ENCODE measurements at places on chromosomes 2 and 18. TPM values are rescaled to one million over a fixed set of nuclear protein-coding genes. Genes with fewer than 3 reads are reported as not detected.

KIAA2012 gene
- total RNA-seq: 1.4 TPM

CCDC85A gene
- 11.6 TPM for total RNA-seq

CXCR4 gene
- total RNA-seq: 71.2 TPM

CDH7 gene
- total RNA-seq: not detected

IL1RN gene
- total RNA-seq: 2.0 TPM

TMEM247 gene
- not detected for total RNA-seq

DUSP19 gene
- 1.00 TPM for total RNA-seq

GRCh38 chr18:24915547-24915946 is 436.4 kb downstream of the ZNF521 start:
- no peak for DNase-seq

- peak; percentile 68 for DNase-seq
Measured at GRCh38 chr2:160994141-160995002, 165.9 kb upstream of the TANK start.

DNA sequence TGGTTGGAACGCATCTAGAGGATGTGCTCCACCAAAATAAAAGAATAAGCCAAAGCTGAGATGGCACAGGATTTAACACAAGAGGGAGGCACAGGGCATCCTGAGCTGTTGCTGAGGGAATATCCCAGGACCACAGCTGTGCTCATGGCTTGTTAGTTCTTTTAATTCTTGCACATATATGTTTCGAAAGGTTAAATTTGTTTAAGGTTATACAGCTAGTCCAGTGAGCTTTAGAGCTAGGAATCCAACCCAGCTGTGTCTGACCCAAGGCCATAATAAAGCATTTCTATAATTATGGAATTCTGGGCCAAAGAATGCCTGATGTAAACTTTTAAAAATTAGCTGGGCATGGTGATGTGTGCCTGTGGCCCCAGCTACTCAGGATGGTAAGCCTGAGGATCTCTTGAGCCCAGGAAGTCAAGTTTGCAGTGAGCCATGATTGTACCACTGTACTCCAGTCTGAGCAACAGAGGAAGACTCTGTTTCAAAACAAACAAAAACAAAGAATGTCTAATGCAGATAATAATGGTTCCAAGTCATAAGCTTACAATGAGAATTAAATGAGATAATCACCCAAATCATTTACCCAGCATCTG is 66.4 kb upstream of the CCBE1 start:
- DNase-seq: no peak

DNA sequence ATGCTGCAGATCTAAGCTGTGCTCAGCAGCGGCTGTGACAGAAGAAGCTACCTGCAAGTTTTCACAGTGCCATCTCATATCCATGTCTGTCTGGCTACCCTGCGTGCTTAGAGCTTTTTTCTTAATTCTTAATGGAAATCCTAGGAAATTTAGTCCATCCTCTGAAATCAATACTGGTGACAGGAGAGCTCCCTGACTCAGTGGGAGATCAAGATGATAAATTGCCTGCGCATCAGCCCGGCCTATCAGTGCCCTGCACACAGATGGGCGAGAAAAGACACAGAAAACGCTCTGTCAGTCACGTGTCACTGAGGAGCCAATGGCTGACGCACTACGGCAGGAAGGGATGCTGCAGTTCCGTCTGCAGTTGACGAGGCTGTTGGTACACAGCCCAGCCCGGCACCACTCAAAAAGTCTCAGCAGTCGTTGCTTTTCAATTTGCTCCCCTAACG is 819.6 kb upstream of the FSHR start:
- peak; percentile 47 for DNase-seq

GRCh38 chr2:73053316-73054114 is 18.0 kb downstream of the SFXN5 start:
- no peak for DNase-seq

DNA sequence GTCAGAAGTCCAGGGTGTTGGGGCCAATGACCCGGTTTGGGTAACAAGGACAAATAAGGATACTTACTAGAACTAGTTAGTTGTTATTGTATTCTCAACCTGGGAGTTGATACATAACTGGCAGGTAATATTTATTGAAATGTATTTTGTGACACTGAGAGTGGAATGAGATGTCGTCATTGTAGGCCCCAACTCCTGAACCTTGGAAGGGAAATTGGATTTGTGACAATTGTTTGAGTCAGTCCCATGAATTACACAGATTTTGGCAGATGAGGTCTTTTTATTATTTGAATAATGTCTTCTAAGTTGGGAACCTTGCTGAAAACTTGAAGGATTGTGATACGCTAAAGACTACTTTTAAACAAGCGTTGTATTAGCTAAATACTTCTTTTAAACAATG is 5.1 kb downstream of the TIMM21 start:
- no peak for DNase-seq

GRCh38 chr18:39318008-39318407 is 1752.4 kb upstream of the CELF4 start:
- no peak for DNase-seq

DNA sequence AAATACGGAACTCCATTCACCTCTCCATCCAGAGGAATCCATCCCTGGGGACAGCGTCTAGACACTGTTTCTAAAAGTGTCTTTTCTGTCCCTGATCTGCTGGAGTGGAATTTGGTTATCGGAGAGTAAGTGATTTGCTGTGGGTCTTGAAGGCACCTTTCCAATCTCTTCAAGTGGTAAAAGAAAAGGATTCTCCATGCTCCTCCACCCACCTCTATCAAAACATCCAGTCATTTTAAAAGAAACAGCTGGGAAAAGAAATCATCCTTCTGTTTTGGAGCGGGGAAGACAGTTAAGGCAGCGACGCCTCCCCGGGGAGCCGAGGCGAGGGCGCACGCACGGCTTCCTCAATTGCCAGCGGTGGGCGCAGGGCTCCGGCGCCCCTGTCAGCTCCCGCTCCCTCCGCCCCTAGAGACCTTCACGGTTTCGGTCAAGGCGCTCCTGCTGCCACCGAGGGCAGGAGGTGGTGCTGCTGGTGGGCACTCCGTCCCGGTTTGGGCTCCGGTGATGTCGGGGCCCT is 547 bp downstream of the SLC35F5 start:
- no peak for DNase-seq

DNA sequence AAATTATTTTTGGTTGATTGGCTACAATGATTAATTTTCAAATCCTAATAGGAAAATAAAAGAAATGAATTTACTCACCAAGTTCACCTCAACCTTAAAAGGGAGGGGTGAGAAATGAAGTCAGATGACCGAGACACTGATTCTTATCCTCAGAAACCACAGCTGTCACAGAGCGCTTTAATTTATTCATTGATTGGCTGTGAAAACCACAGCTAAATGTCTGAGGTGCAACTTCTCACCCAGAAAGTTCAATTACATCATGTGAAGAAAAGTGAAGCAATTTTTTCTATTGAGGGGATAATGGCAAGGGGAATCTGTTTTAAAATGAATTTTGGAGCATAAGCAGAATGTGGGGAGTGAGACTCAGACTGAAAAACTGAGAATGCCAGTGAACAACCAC is 128.4 kb downstream of the RNF152 start:
- no peak for DNase-seq

GRCh38 chr18:32634876-32635431 is 137.9 kb downstream of the KLHL14 start:
- DNase-seq: no peak

DNA sequence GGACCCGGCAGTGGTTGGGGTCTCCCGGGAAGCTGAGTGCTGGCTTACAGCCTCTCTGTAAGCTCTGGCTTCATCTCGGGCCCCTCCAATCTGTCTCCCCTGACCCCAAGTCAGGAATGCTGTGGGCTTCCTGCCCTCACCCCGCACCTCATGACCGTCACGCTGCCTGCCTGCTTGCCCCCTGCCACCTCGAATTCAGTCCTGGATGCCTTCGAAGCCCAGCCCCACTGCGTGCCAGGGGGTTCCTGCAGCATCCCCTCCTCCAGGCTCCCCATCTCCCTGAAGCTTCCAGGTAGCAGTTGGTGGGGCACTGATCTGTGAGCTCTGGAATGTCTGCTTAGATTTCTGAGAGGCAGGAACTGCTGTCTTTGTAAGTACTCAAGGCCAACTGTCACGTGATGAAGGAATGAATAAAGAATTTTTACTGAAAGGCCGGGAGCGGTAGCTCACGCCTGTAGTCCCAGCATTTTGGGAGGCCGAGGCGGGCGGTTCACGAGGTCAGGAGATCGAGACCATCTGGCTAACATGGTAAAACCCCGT is 6.5 kb downstream of the CLHC1 start:
- DNase-seq: peak; percentile 31

- peak; percentile 44 for DNase-seq
Measured at GRCh38 chr2:64383016-64383591, 70.9 kb upstream of the LGALSL start.

DNA sequence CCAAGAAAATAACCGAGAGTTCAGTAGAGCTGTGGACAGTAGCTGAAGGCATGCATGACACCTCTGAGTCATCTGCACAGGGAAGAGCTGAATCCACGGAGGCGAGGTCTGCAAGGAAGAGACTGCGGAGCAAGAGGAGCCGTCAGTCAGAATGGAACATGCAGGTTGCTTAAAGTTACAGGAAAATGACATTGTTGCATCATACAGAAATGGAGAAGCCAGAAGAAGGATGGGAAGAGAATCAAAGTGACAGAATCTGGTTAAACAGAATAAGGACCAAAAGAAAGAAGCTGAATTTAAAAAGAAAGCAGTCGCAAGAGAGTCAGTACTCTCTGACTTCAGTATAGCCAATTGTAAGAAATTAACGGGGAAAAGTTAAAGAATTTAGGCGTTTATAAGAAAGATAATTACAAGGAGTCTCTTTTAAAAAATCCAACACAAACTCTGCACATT is 533.8 kb downstream of the ADCYAP1 start:
- no peak for DNase-seq

GRCh38 chr2:188765522-188766470 is 208.4 kb upstream of the COL3A1 start:
- no peak for DNase-seq

GRCh38 chr18:22320771-22321170 is 96.9 kb downstream of the CTAGE1 start:
- no peak for DNase-seq

DNA sequence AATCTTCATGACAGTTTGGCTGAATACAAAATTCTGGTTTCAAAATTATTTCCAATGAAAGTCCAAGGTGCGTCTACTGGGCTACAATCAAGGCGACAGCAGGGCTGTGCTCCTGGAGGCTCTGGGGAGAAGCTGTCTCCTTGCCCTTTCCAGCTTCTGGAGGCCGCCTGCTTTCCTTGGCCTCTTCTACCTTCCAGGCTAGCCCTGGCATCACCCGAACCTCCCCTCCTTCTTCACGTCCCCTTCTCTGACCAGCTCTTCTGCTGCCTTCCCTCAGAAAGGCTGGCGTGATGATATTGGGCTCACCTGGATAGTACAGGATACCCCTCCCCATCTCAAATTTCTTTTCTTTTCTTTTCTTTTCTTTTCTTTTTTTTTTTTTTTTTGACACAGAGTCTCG is 115.5 kb downstream of the KCNF1 start:
- no peak for DNase-seq

DNA sequence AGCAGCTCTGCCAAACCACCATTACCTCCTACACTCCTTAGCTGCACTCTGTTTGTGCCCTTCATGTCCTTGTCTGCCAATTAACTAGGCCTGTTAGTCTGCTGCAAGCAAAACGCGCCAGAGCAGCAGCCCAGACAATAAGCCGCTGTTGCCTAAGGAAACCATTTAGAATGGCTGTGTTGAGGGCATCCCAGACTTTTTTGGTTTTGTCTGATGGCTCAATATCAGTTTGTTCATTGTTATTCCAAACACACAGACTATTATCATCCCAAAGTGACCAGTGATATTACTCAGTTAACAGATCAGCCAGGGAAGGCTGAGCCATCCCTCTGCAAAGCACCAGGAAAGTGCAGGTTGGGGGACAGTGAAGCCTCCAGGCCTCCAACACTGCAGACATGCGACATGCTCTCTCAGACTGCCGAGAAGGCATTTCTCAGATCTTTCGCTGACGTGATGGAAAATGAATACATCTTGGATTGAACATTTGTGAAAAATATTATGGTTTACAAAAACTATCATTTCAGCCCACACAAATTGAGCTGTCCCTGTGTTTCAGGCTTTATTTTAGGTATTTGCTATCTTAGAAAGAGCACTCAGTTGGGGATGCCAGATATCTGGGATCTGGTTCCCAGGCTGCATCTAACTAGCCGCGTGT is 182.0 kb upstream of the HNRNPA3 start:
- no peak for DNase-seq

GRCh38 chr2:172462849-172463381 is 35.5 kb downstream of the ITGA6 start:
- DNase-seq: no peak

DNA sequence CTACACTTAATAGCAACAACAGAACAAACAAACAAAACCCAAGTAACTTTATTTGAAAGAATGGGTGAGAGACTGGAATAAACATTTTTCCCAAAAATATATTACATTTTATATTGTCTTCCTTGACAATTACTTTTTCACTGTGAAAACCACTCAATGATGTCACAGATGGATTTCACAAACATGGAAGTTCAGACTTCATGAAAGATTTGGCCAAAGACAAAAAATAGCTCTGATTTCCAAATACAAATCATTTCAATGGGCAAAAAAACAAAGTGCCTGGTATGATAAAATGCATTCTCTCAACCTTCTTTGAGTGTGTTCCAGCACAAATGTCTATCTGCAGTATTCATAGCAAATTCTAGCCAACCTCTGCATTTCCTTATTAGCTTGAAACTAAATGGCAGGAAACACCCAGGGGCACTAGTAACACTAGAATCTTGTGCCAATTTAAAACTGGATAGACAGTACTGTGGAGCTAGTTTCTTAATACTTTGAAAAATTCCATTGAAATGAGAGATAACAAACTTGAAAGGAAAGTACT is 28.5 kb upstream of the NAPG start:
- DNase-seq: no peak

GRCh38 chr18:25038261-25038660 is 313.7 kb downstream of the ZNF521 start:
- DNase-seq: peak; percentile 41

DNA sequence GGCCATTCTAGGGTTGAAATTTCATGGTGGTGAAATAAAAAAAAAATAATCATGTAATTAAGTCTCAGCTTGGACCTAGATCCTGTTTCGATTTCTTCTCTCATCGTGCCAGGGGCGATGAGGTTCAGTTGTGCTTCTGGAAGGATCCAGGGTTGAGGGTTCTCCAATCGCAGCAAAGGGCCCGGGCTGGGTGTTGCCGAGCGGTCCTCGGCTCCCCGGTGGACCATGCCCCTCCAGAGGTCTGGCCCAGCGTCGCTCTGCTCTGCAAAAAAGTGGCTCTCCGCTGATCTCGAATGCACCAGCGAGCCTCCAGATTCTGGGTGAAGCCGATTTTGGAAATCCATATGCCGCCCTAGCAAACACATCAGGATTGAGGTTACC is 39.0 kb downstream of the EN1 start:
- no peak for DNase-seq

DNA sequence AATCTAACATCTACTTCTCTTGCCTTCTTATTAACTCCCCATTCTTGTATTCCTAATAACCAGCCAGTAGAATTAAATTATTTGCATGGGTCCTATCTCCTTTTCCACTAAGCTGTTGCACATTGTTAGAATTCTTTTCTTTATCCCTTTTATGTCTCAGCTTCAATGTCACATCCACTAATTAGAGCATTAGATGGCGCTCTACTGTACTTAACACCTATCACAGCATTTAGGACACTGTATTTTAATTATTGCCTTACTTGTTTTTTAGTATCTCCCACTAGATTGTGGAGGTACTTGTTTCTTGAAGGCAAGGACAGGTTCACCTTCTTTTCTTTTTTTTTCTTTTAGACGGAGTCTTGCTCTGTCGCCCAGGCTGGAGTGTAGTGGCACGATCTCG is 3.8 kb downstream of the LIPT1 start:
- DNase-seq: no peak

Data from upper lobe of left lung (tissue), 6 donors.